SK-N-SH treated with all-trans-retinoic acid at 6 μM for 48 hours (cell line): ENCODE measurements at places on chromosomes 2 and 18.

GRCh38 chr2:201447086-201447485, 4.2 kb downstream of the TRAK2 start:
- ATAC-seq = no peak

- ATAC-seq = no peak
Observed at GRCh38 chr2:16832910-16833309, 167.3 kb upstream of the CYRIA start.

DNA sequence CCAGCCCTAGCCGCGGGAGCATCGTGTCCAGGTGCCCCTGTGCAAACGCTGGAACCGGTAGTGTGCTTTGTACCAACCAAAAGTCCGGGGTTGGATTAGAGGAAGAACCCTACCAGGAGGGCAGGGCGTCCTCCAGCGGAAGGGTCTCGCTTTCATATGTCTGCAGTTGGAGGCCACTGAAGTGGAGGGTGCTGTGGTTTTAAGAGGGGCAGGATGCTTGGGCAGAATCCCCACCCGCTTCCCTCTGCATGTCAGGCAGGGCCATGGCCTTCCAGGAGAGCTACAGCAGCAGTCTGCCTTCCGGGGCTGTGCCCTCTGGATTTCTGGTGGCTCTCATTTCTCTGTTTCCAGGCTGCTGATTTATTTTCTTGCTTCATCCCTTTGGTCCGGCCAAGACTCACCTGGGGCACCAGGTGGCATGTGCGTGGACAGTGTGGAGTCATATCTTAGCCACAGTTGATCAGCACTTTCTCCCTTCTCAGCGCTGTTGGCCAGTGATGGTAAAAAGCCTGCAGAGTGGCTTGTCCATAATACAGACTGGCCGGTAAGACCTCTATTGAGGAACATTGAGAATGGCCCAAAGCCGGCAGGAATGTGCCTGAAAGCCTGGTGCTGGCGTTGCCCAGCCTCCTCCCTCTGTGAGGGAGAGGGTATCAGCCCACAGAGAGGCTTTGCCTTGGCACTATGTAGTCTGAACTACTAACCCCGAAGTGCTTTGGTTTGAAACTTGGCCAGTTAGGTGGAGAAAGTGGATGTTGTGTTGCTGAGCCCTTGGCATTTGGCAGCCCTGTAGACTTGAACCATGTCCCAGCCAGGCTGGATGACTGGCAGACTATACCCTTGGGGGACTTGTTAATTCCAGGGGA, 1.8 kb downstream of the AGAP1 start:
- ATAC-seq = peak; percentile 24

- ATAC-seq = no peak
Observed at GRCh38 chr2:127096280-127096679, 10.7 kb downstream of the BIN1 start.

DNA sequence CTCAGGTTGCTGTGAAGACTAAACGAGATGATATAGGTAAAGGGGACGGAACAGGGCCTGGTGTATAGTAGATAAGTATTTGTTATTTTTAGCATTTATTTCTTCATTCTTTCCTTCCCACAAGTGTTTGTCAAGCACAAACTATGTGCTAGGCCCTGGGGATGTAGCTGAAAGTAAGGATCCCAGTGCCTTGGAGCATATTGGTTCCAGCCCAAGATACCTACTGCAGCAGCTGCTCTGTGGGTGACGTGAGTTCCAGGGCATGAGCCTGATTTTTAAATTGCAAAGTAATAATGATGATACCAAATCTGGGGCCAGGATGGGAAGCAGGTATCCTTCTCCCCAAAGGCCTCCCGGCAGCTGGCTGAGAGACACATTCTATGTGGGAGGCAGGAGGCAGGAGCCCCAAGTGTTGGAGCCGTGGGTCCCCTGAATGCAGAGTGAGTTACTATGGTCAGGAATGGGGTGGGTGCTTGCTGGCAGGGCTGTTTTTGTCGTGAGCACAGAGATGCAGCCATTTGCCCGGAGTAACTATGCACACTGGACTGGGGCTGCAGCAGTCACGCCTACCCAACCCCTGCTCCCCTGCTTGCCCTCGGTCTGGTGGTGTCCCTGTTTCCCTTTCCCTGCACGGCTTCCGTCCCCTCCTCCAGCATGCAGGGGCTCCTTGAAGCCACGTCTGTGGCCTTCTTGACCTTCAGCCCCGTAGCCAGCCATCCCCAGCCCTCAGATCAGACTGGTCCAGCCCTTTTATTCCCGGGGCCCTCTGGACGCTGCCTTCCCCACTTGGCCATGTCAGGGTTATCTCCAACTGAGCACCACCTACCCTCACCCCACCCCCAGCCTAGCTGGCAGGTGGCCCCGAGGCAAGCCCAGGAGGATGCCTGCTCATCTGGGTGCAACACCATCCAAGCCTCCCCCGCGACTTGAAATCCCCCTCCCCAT, 52.4 kb downstream of the INHBB start:
- no peak for ATAC-seq

DNA sequence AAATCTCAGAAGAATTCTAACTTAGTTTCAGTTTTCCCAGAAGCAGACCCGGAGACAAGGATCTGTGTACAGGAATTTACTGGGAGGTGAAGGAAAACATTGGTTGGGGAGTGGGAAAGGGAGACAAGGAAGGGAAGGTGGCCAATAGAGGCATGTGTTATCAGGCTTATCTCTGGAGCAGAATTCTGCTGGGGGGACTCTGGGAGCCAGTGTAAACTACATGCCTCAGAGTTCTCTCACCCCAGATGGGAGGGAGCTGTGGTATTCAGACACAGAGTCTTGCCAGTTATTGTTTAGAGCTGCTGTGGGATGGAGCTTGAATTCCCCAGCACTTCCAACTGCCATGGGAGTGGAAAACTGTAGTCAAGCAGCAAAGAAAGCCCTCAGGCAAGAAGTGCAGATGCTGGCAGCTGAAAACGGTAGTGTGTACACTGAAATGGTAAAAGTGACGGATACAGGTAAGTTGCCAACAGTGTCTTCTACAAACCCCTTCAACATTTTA, 19.0 kb downstream of the DNPEP start:
- ATAC-seq = peak; percentile 94

DNA sequence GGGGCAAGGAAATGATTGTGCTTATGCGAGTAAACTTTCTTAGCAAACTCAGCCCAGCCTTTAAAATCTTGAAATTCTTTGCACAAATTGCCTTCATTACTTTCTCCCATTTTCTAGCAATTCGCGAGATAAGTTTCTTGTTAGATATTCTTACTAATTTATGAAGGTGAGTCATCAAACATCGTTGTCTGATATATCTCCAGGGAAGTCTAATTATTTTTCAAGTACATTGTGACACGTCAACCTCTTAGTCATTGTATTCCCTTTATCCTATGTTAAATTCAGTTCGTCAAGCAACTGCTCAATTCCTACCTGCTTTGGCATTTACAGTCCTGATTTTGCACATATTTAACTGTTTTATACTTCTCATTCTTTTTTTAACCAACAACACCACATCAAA, 854.5 kb upstream of the CRIM1 start:
- no peak for ATAC-seq

DNA sequence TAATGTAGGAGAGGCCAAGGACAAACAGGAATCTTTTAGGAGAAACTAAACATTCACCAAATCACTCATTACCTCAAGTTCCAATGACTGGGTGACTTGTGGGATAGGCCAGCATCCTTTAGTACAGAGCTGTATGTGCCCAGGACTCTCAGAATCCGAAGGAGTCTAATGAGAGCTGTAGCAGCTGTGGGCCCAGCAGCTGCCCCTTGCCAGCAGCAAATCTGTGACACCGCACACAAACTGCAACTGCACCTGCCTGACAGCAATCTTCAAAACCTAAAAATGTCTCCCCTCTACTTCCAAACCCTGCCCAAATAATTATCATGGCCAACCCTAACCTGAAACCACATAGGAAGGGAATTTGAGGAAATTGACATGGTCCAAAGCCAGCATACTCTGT, 44.5 kb upstream of the ACVR2A start:
- no peak for ATAC-seq

DNA sequence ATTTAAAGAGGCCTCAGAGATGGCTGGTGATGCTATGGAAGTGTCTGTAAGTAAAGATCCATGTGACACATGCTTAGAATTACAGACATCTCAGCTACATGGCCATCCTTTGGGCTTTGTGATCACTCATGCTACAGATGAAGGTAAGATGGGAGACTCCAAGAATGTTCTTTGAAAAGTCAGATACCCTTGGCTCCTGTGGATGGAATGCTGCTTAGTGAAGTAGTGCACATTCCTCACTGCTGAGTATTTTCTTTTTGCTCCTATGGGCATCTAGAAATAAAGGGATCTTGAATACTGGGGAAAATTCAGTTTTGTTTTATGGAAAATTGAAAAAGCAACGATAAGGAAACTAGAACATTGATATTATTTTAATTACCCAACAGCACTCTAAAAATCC, 55.2 kb upstream of the REV1 start:
- ATAC-seq = peak; percentile 69

DNA sequence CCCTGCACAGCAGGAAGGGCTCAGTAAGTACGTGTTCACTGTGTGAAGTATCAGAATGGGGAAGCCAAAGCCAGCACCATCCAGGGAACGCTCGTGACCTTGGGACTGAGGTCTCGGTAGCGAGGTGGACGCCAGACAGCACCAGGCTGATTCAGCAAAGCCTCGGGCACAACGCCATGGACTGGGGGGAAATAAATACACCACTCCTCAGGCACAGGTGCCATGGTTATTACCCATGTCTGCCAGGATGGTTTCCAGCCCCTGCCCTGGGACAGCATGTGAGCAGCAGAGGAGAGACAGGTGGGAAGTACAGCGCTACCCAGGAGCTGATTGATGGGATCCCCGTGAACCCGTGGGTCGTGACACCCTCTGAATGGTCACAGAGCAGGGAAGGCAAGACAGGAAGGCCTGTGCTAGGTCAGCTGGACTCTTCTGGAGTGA, 53.0 kb downstream of the REEP1 start:
- ATAC-seq = no peak

- no peak for ATAC-seq
Observed at GRCh38 chr2:143877876-143878530, 641.9 kb downstream of the ZEB2 start.

DNA sequence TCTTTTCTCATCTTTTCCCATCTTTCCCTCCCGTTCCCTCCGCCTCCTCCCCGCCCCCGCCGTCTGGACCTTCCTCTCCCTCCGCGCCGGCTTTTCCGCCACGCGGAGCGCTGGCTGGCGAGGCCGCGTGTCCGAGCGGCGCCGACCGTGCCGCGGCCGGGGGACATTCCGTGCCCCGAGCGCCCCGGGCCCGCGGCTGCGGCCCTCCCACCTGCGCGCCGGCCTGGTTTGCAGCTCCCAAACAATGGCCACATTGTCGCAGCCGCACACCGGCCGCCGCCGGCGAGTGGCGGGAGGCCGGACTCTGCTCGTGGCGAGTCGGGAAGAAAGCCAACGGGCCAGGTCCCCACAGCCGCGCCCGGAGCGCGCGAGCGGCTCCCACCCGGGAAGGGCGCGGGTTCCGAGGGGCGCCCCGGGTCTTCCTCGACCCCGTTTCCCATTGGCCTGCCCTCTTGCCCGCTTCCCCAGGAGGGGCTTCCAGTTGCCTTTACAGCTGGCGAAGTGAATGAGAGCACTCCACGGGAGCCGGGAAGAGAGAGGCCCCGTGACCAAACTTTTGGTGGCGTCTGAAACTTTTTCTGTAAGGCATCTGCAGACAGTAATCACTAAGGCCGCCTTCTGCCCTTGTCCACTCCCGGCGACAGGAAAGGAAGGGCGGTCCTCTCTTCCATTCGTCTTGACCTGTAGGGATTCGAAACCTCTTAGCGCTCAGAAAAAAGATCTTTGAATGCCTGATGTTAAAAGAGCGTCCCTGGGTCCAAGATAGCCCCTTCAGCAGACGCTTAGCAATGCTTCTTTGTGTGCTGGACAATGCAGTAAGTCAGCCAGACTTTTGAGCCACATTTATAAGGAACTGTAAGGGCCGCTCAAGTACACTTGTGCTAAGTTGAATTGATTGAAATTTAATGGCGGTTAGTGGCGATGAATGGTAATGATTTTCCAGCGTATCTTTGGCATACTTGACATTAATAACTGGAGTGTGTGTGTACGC, 6.2 kb downstream of the GLI2 start:
- no peak for ATAC-seq

GRCh38 chr2:131026919-131027318, 66.3 kb downstream of the FAM168B start:
- no peak for ATAC-seq

- ATAC-seq = no peak
Observed at GRCh38 chr2:200716386-200716785, 95.3 kb upstream of the BZW1 start.

DNA sequence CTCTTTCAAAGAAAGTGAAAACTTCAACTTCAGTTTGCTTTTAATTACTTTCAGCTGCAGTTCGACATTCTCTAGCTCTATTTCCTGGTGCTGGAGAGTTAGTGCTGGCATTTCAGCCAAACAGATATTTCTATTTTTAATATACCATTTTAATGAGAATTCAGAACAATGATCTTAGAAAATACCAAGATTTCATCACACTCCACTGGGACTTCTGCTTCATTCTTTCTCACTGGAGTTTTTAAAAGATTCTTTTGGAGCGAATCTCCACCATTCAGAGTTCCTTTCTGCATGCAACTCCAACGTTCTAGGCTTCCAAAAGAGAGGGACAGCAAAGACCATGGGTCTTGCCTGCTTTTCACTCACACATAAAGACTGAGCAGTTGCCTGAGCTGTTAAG, 94.2 kb downstream of the CABLES1 start:
- ATAC-seq = no peak

- no peak for ATAC-seq
Observed at GRCh38 chr2:50808694-50809093, 223.2 kb downstream of the NRXN1 start.

- no peak for ATAC-seq
Observed at GRCh38 chr2:140892911-140893637, 1237.7 kb downstream of the LRP1B start.

- peak; percentile 74 for ATAC-seq
Observed at GRCh38 chr2:152740743-152741328, 22.4 kb downstream of the ARL6IP6 start.

DNA sequence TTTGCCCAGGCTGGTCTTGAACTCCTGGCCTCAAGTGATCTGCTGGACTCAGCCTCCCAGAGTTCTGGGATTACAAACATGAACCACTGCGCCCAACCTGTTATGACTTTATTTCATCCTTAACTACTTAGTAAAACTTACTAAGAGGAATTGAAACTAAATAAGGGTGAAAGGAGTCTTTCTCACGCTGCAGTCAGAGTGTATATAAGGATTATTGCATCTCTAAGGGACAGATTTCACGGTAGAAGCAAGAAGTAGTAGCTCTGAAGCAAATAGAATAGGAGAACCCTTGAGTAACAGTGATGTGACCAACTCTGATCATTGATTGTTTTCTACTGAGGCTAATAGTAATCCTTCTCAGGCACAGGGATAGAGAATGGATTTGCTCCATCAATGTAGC, 960.1 kb downstream of the CPS1 start:
- no peak for ATAC-seq

- ATAC-seq = no peak
Observed at GRCh38 chr2:12457831-12458230, 258.9 kb upstream of the TRIB2 start.

GRCh38 chr2:8754106-8754776, 72.4 kb downstream of the ID2 start:
- ATAC-seq = peak; percentile 94

DNA sequence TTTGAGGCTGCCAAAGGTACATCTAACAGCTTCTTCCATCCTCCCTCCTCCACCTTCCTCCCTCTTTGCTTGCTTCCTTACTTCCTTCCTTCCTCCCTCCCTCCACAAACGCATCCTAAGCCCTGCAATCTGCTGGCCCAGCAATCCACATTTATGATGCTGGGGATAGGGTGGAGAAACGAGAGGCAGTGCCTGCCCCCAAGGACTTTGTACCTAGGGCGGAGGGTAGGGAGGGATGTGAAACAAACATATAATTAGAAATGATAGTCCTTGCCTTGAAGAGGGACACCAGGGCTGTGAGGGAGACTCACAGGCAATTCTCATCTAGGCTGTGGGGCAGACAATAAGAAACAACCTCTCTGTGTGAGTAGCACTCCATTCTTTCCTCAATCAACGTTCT, 188.3 kb downstream of the ANKRD30B start:
- no peak for ATAC-seq
